ENCODE measurements at places on chromosomes 2 and 18.

DNA sequence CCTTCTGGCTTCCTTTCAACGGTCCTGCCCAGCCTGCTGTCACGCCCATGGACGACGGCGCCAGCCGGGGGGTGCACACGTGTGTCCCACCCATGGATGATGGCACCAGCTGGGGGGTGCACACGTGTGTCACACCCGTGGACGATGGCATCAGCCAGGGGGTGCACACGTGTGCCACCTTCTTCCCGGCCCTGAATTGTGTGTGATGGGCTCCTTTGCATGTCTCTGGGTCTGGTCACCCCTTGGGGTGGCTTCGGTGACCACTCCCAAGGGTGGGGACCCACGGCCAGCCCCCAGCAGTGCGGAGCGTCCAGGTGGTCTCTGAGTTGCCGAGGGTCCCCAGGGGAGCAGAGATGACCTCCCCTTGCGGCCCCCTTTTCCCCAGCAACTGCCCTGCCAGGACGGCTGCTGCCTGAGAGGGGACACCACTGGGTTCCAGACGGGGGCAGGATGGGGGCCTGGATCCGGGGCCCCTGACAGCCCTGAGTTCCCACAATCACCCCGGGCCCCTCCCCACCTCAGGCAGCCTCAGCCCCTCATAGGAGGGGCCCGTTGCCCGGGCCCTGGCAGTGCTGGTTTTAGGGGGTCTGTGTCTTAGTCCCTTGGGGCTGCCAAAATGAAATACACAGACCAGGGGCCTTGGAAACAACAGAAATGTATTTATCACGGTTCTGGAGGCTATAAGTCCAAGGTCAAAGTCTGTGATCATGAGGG, 9.4 kb downstream of the NEU4 start:
- no peak for DNase-seq

DNA sequence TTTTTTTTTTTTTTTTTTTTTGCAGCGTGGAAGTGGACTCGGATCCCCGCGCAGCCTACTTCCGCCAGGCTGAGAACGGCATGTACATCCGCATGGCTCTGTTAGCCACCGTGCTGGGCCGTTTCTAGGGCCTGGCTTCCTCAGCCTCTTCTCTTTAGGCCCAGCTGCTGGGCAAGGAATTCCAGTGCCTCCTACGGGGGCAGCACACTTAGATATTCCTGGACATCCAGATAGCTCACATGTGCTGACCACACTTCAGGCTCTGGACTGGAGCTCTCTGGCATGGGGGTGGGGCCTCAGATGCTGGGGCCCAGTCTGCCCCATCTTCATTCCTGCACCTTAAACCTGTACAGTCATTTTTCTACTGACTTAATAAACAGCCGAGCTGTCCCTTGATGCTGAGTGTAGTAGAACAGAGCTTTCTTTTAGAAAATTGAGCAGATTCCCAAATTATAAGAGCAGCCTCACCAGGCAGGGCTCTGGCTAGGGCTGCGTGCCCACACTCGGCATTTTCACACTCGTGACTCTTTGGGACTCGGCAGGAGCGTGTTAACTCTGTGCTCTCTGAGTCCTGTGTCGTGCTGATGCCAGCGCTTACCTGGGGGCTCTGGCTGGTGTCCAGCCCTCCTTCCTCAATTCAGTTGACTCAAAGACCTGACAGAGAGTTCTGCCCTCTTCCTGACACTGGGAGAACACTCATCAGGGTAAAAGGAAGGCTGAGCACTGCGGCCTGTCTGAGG, 19.3 kb downstream of the SLC30A3 start:
- DNase-seq, result no peak

GRCh38 chr18:38464024-38464423, 898.4 kb upstream of the CELF4 start:
- no peak for DNase-seq

GRCh38 chr2:100778637-100779450, 41.1 kb upstream of the NPAS2 start:
- DNase-seq, result no peak

- DNase-seq, result no peak
Measured at GRCh38 chr2:70283500-70284191, 9.9 kb downstream of the SNRPG start.

GRCh38 chr18:55402731-55403405, 185.1 kb downstream of the TCF4 start:
- no peak for DNase-seq

DNA sequence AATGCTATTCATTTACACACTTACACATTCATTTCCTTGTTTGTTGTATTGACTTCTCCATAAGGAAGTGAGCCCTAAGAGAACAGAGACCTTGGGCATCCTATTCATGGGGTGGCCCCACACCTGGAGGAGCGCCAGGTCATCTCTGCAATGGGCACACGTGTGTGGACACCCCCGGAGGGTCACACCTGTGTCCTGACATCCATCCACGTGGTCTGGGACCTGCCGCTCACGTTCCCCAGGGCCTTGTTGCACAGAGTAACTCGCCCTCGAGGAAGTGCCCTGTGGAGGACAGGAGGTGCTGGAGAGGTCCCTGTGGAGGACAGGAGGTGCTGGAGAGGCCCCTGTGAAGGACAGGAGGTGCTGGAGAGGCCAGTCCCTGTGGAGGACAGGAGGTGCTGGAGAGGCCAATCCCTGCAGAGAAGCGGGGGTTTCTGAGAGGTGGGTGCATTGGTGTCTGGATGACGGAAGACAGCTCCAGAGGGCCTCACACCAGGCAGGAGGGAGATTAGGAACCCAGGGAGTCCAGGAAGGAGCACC, 73.2 kb upstream of the GPC1 start:
- no peak for DNase-seq

- DNase-seq, result no peak
Measured at GRCh38 chr18:27073404-27073830, 111.7 kb downstream of the CHST9 start.

- no peak for DNase-seq
Measured at GRCh38 chr2:175690113-175690837, 311.8 kb downstream of the LNPK start.

DNA sequence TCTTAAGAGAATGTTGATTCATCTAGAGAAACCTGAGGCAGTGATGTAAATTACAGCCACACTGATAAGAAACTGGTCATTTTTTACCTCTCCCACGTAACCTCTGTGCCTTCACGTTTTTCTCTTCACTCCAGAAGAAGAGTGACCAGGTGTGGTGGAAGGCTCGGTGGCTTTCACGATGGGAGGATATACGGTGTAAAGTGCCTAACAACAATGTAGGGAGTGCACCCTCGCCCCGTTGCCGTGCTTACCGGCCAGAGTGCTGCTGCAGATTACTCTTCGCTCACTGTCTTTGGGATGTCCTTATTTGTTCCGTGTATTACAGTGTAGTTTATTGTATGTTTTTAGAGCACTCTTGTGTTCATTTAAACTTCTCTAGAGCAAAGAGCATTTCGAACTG, 46.5 kb downstream of the NCK2 start:
- no peak for DNase-seq

Measured in H1 (cell line).